ENCODE measurements at places on chromosomes 3 and 15. TPM values are rescaled to one million over a fixed set of nuclear protein-coding genes. Genes with fewer than 3 reads are reported as not detected.

GRCh38 chr3:120368172-120368571 lies 19.0 kb upstream of the LRRC58 start:
- no peak for DNase-seq
- no peaks in the 10 kb centered on the region for H3K4me1 ChIP-seq
- H3K36me3 ChIP-seq = no peaks in the 10 kb centered on the region

- H3K4me3 ChIP-seq = no peak overlapping the region
- H3K27ac ChIP-seq = no peak overlapping the region
- no peaks in the 10 kb centered on the region for H3K27me3 ChIP-seq
- DNase-seq = no peak
- H3K4me1 ChIP-seq = no peaks in the 10 kb centered on the region
These were observed 238.4 kb upstream of the TBC1D5 start for GRCh38 chr3:17980863-17981262.

DNA sequence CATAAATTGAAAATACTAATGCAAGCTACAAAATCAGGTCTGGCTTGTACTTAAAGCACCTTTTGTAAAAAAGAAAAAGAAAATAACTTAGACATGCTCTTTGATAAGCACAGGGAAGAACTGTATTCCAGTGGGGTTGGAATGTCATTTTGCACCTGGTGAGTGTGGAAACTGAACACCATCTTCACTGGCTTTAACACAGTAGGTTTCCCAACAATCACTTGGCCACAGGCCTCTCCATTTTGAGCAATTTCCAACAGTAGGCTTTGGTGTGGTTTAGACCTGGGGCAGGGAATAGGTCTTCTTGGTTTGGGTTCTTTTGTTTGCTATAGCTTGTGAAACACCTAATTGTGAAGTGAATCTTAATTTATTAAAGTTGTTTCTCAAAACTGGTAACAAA lies 18.9 kb downstream of the PDZRN3 start:
- H3K4me3 ChIP-seq = no peak overlapping the region
- H3K27ac ChIP-seq = no peak overlapping the region
- DNase-seq = no peak
- H3K4me1 ChIP-seq = peaks cover 22% of the 10 kb centered on the region

DNA sequence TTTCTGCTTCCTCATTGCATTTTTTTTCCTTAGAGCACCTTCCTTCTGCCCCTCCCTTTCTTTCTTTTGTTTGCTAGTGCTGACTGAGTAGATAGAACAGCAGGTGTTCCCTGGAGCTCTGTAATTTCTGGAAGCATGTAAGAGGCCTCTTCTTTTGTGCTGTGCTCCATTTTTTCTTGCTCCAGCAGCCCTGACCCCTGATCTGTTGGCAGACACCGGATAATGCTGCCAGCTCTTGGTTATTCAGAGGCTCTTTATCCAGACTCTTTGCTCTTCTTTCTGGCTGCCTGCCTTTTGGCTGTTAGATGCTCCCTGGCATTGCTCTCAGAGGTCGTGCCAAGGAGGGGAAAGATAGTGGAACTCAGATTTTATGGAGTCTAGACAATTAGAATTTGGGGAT lies 104.4 kb upstream of the RBMS3 start:
- DNase-seq = no peak
- H3K27me3 ChIP-seq = no peaks in the 10 kb centered on the region
- no peaks in the 10 kb centered on the region for H3K36me3 ChIP-seq
- H3K27ac ChIP-seq = peak overlapping the region; percentile 22

DNA sequence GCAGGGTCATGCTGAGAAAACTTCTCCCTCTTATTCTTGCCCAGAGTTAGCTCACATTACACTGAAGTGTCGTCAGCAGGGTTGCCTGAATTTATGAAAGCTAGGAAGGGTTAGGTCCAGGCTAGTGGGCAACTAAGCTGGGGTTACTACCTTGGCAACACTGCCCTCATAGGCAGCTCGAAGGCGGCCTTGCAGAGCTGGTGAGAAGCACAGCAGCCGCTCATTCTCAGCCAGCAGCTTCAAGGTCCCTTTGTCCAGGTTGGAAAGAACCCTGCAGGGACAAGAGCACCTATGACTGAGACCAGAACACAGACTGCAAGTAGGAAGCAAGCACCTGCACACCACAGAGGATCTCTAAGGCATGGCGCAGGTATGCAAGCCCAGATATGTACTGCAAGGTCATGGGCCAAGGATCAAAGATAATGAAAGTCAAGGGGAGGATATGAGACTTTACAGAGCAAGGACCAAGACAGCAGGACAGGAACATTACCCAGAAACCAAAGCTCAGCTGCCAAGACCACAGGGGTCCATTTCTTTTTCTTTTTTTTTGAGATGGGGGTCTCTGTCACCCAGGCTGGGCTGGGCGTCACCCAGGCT lies 2.8 kb downstream of the CDAN1 start:
- DNase-seq = no peak
- H3K4me3 ChIP-seq = no peak overlapping the region
- no peak overlapping the region for H3K27ac ChIP-seq
- no peaks in the 10 kb centered on the region for H3K36me3 ChIP-seq
- no peaks in the 10 kb centered on the region for H3K27me3 ChIP-seq
- H3K4me1 ChIP-seq = peaks cover 20% of the 10 kb centered on the region

GRCh38 chr3:161104561-161105551 lies at the start of gene B3GALNT1:
B3GALNT1 (minus strand) TSS chr3:161105349; CDS start chr3:161086754, 18,595 bp downstream.
- peak within 1 kb of the TSS; percentile 69 for H3K4me3 ChIP-seq
- peaks cover 14% of the 10 kb centered on the region for H3K4me1 ChIP-seq
- H3K36me3 ChIP-seq = no peaks in the 10 kb centered on the region
- peak; percentile 78 for DNase-seq

DNA sequence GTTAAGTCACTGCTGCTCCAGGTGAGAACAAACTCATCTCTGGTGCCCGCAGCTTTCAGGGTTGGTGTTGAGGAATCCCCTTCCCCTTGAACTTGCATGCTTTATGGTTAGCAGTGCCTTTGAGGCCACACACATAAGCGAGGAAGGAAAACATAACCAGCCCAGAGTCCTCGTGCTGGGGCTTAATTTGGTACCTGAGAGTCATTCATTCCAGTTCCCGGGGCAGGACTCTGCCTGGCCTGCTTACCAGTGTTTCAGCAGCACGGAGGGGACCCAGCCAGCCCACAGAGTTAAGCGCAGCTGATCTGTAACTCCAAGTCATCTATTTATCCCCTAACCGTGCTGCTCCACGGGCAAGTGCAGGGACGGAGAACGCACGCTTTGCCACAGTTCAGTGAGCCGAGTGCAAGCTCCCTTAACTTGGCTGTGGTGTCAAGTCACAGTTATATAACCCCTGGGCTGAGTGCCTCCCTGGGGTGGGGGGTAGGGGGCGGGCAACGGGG lies 302.3 kb upstream of the ICE2 start:
- H3K4me3 ChIP-seq = no peak overlapping the region
- H3K27ac ChIP-seq = no peak overlapping the region
- peak; percentile 12 for DNase-seq
- no peaks in the 10 kb centered on the region for H3K36me3 ChIP-seq

DNA sequence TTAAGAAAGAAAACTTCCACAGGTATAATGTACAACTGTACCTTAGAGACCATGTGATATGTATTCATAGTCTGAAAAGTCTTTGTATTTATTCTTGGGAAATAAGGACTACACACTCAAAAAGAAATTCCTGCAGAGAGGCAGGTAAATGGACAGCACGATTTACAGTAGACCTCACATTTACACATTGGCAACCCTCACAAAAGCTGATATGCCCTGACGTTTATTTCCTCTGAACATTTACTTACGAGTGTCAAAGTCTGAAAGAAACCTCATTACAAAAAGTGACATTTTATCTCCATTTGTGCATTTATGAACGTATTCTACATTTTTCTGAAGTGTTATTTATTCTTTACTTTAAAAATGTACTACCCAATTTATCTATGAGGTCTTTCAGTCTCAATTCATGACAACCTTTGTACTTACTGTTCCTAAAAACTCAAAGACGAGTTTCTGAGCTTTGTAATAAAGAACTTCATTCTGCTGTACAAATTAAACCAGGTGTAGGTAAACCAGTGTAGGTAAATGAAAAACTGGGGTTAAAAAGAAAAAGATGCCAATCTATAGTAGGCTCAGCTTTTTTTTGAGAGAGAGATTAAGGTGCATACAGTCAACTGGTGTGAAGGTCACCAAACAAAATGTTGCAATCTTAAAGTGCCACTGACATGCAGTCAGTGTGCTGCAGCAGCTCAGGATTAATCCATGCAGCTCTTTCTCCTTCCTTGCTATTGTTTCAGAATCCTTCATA lies 44.3 kb downstream of the THRB start:
- peak overlapping the region; percentile 10 for H3K4me3 ChIP-seq
- no peak overlapping the region for H3K27ac ChIP-seq
- H3K4me1 ChIP-seq = peaks cover 29% of the 10 kb centered on the region
- no peaks in the 10 kb centered on the region for H3K27me3 ChIP-seq
- no peak for DNase-seq

GRCh38 chr3:103532986-103533385 lies 1098.2 kb downstream of the ZPLD1 start:
- H3K27me3 ChIP-seq = no peaks in the 10 kb centered on the region
- H3K27ac ChIP-seq = no peak overlapping the region
- no peaks in the 10 kb centered on the region for H3K36me3 ChIP-seq

- H3K36me3 ChIP-seq = peaks cover 10% of the 10 kb centered on the region
- H3K27me3 ChIP-seq = no peaks in the 10 kb centered on the region
- H3K4me1 ChIP-seq = no peaks in the 10 kb centered on the region
- no peak overlapping the region for H3K27ac ChIP-seq
- DNase-seq = no peak
These were observed 77.6 kb upstream of the XXYLT1 start for GRCh38 chr3:195348426-195349115.

GRCh38 chr3:129836381-129837064 lies 57.0 kb downstream of the TMCC1 start:
- H3K36me3 ChIP-seq = no peaks in the 10 kb centered on the region
- no peaks in the 10 kb centered on the region for H3K27me3 ChIP-seq
- H3K27ac ChIP-seq = no peak overlapping the region
- peaks cover 19% of the 10 kb centered on the region for H3K4me1 ChIP-seq

- no peaks in the 10 kb centered on the region for H3K4me1 ChIP-seq
- no peak within 1 kb of the TSS for H3K4me3 ChIP-seq
- no peaks in the 10 kb centered on the region for H3K36me3 ChIP-seq
- no peak within 1 kb of the TSS for H3K27ac ChIP-seq
- no peak for DNase-seq
These were observed at the start of gene CPLX3 for GRCh38 chr15:74826364-74826819. CPLX3 (plus strand) TSS chr15:74826627; CDS start chr15:74826704, 77 bp downstream.

GRCh38 chr3:69207031-69207430 lies 84.6 kb upstream of the LMOD3 start:
- no peaks in the 10 kb centered on the region for H3K27me3 ChIP-seq
- DNase-seq = no peak
- no peak overlapping the region for H3K27ac ChIP-seq
- no peak overlapping the region for H3K4me3 ChIP-seq

DNA sequence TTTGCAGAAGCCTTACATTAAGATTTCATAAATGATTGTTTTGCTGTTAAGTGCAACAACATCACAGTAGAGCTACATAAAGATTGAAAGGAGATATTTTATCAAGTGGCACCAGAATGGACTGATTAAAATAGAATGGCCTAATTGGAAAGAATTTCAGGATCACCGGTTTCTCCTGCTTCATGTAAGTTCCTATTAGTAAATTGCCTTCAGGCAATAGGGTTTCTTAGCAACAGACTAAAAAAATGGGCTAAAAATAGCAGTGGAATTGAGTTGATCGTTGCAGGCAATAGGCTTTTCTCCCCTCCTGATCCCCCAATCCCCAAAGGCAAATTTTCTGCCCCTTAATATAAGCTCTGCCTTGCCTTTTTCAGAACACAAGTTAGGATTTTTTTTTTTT lies 917 bp downstream of the LNP1 start:
- H3K36me3 ChIP-seq = no peaks in the 10 kb centered on the region
- H3K27me3 ChIP-seq = no peaks in the 10 kb centered on the region
- peaks cover 7% of the 10 kb centered on the region for H3K4me1 ChIP-seq
- H3K4me3 ChIP-seq = peak overlapping the region; percentile 88

- no peak for DNase-seq
- no peaks in the 10 kb centered on the region for H3K4me1 ChIP-seq
- H3K36me3 ChIP-seq = no peaks in the 10 kb centered on the region
- H3K27me3 ChIP-seq = no peaks in the 10 kb centered on the region
- no peak overlapping the region for H3K4me3 ChIP-seq
- no peak overlapping the region for H3K27ac ChIP-seq
These were observed 86.1 kb upstream of the NTRK3 start for GRCh38 chr15:88342666-88343065.

DNA sequence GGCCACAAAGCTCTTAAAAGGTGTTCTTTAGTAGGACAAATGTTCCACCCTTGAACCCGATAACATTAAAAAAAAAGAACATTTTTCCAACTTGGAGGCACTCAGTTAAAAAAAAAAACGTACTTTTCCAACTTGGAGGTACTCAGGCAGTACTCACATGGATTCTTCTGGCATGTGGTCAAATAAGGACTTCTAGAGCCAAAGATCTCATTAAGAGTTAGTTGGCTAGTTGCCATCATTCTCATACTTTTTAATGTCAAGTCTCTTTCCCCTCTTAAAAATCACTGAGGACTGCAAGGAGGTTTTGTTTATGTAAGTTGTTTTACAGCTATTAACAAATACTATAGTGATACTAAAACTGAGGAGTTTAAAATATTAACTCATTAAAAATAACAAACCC lies 101.0 kb downstream of the CADPS start:
- DNase-seq = no peak
- no peaks in the 10 kb centered on the region for H3K36me3 ChIP-seq
- no peaks in the 10 kb centered on the region for H3K4me1 ChIP-seq
- no peak overlapping the region for H3K4me3 ChIP-seq
- H3K27ac ChIP-seq = no peak overlapping the region

- no peak for DNase-seq
- H3K4me3 ChIP-seq = no peak overlapping the region
- H3K4me1 ChIP-seq = no peaks in the 10 kb centered on the region
- peaks cover 8% of the 10 kb centered on the region for H3K36me3 ChIP-seq
- no peak overlapping the region for H3K27ac ChIP-seq
These were observed 46.5 kb downstream of the ADPGK start for GRCh38 chr15:72737061-72737460.

DNA sequence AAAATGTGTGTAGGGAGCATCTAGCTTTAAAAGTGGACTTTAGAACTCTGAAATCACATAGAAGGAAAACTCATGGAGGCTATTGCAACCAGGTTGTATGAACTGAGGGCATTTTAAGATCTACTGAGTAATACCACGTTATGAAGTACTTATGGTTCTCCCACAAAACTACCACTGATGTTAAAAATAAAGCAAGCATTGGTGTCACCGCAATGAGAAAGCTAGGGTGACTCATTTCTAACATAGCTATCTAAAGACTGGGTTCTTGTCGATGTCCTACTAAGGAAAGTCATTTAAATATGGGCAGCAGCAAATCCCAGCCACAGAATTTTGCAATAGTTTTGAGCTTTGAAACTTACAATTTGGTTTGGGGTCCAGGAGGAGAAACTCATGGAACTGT lies 584.8 kb downstream of the DIPK2A start:
- no peaks in the 10 kb centered on the region for H3K4me1 ChIP-seq
- H3K27me3 ChIP-seq = no peaks in the 10 kb centered on the region
- no peak overlapping the region for H3K4me3 ChIP-seq
- H3K27ac ChIP-seq = no peak overlapping the region
- no peaks in the 10 kb centered on the region for H3K36me3 ChIP-seq
- DNase-seq = no peak

The FMN1 gene
- total RNA-seq = 3.8 TPM

The SAXO2 gene
- 1.6 TPM for total RNA-seq

The RPP14 gene
- 15.9 TPM for total RNA-seq

The AAGAB gene
- 27.5 TPM for total RNA-seq

The KNL1 gene
- 1.2 TPM for total RNA-seq

The CDHR4 gene
- not detected for total RNA-seq

The SRGAP3 gene
- 15.9 TPM for total RNA-seq

The SOX14 gene
- total RNA-seq = not detected

The PP2D1 gene
- total RNA-seq = not detected

Measured in heart left ventricle (tissue), 16 donors.